ENCODE measurements at places on chromosomes 3 and 15.
A peak's percentile ranks its signal among the peaks of the same experiment; 100 is the strongest.

DNA sequence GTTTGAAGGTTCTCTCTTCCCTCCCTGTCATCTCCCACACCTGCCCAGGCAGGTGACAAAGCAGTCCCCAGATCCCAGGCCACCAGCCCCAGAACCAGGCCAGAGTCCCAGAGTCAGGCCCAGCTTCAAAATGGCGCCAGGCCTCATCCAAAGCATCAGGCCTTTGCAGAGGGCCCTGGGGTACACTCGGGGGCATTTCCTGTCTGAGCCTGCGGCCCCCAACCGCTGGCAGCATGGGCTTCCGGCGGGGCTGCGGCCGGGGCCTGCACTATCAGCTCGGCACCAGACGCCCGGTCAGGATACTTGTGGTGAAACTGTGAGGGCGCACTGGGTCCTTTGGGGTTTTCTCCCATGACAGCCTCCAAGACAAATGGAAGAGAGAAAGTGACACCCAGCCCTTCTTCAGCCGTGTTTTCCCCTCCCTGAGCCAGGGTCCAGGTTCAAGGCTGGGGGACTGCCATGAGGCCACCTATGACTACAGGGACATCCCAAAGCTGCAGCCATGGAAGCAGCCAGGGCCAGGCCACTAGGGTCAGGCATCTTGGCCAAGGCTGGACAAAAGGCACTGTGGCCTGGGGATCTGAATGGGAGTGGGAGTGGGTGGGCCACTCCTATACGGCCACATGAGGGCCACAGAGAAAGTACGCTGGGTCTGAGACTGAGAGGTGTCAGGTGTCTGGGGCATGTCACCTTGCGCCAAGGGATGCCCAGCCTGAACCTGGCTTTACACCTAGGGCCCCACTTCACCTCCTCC is 33.9 kb downstream of the RPN1 start:
- DNase-seq, result no peak

DNA sequence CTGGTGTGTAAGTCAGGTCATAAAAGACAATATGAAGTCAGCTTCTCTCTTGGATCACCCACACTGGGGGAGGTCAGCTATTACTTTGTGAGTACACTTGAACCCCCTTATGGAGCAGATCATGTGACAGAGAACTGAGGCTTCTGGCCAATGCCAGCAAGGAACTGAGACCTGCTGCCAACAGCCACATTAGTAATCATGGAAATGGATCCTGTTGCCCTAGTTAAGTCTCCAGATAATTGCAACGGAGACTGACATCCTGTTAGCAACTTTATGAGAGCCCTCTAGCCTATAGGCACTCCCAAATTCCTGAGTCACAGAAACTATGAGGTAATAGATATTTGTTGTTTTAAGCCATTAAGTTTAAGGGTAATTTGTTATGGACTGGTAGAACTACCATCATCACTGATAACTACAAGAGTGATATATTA is 110.4 kb upstream of the GMNC start:
- DNase-seq, result no peak

DNA sequence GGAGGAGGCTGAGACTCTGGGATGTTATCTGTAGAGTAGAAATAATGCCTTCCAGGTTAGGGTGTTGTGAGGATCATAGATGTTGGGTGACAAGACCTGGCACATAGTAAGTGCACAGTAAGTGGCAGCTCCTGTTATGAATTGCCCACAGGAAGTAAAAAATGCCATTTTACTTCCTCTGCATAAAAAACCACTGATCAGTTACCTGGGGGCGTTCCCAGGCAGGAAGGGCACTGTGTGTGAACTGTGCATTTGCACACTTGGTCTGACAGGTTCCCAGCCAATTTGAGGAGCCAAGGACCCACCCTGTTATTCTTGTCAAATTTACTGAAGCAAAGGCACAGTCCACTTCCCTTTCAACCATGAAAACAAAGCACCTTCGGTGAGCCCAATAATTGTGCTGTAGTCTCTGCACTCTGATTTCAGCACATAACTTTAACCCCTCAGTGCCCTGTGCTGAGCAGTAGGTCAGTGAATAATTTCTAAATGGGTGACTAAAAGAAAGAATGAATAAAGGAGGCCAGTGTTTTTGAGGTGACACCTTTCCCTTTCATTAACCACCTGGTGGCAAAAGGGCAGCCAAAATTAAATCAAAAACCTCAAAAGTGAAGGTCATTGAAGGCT is 85.8 kb upstream of the ARHGEF3 start:
- peak; percentile 8 for DNase-seq

- DNase-seq, result no peak
These were observed 39.6 kb downstream of the DAPK2 start for GRCh38 chr15:64006642-64007041.

GRCh38 chr3:15514663-15515340 is 6.7 kb downstream of the COLQ start:
- DNase-seq, result no peak

DNA sequence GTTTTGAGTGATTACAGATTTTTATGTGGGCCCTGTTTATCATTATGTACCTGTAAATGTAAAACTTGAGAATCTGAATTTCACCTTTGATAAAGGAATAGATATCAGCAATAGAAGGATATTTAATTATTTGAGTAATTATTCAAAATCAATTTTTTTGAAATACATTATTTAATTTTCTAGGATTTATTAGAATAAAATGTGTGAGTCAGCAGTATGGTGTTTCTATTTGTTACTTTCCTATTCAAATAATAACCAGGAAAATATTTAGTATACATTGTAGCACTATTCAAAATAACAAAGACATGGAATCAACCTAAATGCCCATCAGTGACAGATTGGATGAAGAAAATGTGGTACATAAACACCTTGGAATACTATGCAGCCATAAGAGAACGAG is 22.1 kb downstream of the CAPN7 start:
- no peak for DNase-seq

- DNase-seq, result no peak
These were observed 91.2 kb upstream of the NAALADL2 start for GRCh38 chr3:174767853-174768382.

- DNase-seq, result peak; percentile 77
These were observed 8.0 kb upstream of the KBTBD8 start for GRCh38 chr3:66989860-66990696.

GRCh38 chr3:62876064-62876463 is 848 bp upstream of the CADPS start:
- peak; percentile 19 for DNase-seq

DNA sequence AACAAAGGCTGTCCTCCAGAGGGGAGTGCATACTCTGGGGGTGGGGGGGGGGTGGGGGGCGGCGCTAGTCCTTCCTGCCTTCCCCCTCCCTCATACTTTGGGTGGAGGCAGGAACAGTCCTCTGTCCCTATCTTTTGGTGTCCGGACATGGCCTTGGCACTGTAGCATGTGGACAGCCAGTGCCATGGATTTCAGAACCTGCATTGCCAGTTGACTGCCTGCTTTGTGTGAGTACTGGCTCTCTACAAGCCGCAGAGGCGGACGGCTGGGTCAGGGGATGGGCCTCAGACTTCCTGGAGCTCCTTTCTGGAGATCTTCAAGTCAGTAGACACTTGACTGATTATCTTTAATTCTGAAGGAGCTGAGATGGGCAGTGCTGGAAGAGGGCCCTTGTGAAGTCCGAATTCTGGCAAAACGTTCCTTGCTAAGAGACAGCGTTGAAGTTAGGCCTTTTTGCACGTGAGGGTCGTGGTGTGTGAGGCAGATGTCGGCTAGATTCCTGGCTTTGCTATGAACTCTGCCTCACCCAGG is 2.5 kb downstream of the CLDN11 start:
- no peak for DNase-seq

- DNase-seq, result no peak
These were observed 57.4 kb downstream of the ABHD5 start for GRCh38 chr3:43748179-43748578.

DNA sequence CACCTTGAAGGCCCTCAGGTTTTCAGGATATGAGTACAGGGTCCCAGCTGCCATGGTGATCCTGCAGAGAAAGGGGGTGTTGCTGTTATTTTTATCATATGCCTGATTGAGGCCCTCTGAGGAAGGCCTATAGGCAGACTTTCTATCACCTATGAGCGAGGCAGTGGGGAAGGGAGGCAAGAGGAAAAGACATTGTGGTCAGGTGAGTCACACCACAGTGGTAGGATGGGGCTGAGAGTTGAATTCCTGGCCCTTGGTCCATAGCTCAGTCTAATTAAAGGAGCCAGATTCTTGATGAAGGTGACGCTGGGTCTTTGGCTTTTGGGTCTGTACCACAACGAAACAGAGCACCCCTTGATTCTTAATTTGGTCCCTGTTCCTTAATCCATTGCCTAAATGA is 72.7 kb downstream of the ZNF621 start:
- DNase-seq, result no peak

GRCh38 chr3:119062892-119063291 is 28.2 kb upstream of the IGSF11 start:
- DNase-seq, result no peak

DNA sequence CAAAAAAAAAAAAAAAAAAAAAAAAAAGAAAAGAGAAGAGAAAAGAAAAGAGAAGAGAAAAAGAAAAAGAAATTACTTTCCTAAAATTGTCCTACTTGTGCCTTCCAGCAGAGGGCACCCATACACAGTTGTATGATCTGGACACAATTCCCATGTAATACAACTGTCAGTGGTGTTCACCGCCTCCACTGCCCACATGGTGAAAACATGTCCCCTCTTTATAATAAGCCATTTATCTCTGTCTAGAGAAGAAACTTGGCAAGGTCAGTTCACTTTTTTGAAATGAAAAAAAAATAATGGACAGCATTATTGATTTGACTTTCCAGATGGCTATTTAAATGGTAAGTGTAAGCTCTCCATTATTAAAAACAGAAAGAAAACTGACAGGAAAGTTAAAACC is 459.4 kb downstream of the GBE1 start:
- peak; percentile 48 for DNase-seq

DNA sequence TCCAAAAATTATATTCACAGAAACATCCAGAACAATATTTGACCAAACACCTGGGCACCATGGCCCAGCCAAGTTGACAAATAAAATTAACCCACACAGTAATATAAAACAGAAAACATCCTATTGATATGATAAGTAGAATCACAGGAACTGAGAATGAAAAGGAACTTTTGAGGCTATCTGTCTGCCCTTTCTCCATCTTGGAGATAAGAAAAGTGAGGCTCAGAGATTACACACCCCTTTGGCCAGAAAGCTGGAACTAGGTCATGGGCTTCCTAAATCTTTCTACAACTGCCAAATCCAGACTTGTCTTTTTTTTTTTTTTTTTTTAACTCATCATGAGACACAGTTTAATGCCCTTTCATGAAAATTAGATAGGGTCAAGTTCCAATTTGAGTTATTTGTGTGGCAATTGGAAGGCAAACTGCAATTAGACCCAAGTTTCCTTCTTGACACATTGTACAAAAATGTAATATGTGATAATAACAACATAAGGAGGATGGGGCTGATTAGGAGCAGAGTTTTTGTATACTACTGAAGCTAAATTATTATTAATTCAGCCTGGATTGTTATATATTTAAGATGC is 137.2 kb downstream of the RPL22L1 start:
- DNase-seq, result no peak

DNA sequence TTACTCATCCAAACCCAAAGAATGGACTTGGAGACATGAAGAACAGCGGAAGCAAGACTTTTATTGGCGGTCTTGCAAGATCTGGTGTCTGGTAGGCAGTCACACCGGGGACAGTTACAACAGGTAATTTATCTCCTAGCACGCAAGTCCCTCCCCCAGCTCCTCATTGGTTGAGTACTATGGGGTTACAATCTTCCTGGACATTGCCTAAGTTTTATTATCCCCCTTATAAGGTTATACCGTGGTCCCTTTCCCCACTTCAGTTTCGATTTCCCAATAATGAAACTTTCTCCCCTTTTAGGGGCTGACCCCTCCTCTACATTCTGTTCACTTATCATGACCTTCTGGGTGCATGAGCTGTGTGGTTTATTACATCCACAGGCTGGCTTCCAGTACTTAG is 18.7 kb downstream of the ARL8B start:
- DNase-seq, result no peak

DNA sequence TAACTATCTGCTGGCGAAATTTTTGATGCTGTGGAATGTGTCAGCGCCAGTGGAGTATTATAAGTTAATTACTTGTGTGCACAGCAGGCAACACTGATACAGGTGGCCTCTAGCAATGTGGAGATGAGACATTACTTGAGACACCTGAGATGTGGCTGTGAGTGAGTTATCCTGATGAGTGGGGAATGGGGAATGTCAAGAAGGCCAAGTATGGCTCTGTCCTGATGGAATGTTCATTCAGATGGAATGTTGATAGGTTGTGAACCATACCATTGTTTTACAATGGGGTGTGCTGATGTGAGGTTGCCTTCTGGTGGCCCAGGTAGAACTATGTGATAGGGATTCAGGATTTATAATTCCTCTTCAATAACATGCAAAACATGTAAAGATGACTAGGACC is 404.8 kb downstream of the PTPRG start:
- DNase-seq, result no peak

DNA sequence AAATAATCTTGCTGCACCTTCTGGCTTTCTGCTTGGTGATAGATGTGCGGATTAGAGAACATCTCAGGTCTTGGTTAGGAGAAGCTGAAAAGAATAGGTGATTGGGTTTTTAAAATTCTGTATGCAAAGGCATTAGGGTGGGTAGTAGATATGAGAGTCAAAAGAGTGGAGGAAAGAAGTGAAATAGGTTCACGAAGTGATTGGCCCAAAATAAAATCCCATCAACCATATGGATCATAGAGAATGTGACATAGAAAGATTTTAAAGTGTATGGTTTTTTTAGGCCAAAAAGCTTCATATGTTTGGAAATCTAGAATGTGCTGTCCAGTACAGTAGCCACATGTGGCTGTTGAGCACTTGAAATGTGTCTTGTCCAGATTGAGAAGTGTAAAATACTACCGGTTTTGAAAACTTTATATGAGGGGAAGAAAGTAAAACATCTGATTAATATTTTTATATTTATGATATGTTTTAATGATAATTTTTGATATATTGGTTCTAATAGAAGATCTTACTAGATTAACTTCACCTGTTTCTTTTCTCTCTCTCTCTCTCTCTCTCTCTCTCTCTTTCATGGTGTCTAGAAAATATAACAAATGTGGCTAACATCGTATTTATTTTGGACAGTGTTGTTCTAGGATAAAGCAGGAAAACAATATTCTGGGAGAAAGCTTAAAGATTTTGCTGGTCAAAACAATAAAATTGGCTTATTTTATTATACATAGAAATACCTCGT is 2.9 kb downstream of the MBNL1 start:
- DNase-seq, result no peak

GRCh38 chr3:66500576-66501482 is at the start of gene LRIG1:
LRIG1 (minus strand) TSS chr3:66501022; CDS start chr3:66500407, 615 bp downstream.
- peak; percentile 99 for DNase-seq

GRCh38 chr15:34161329-34161963 is 48.5 kb downstream of the KATNBL1 start:
- no peak for DNase-seq

GRCh38 chr3:148367756-148368155 is 329.9 kb upstream of the AGTR1 start:
- DNase-seq, result no peak

GRCh38 chr3:64352639-64352992 is 127.3 kb upstream of the PRICKLE2 start:
- no peak for DNase-seq

GRCh38 chr3:69541711-69542088 is 155.8 kb upstream of the FRMD4B start:
- no peak for DNase-seq

GRCh38 chr3:16512435-16513140 is 911 bp downstream of the RFTN1 start:
- peak; percentile 79 for DNase-seq

- peak; percentile 62 for DNase-seq
These were observed 37.8 kb upstream of the MUC4 start for GRCh38 chr3:195849322-195850074.
